Kasumi-1 (cell line): ENCODE measurements at places on chromosomes 16 and 17.

- DNase-seq = peak; percentile 98
Measured at GRCh38 chr17:30104575-30105339, 11.9 kb upstream of the NSRP1 start.

GRCh38 chr16:86524029-86524428, 13.7 kb downstream of the FOXF1 start:
- DNase-seq = no peak

GRCh38 chr16:17358846-17359245, 111.9 kb downstream of the XYLT1 start:
- no peak for DNase-seq

GRCh38 chr17:16214190-16215001, 938 bp downstream of the NCOR1 start:
- no peak for DNase-seq

DNA sequence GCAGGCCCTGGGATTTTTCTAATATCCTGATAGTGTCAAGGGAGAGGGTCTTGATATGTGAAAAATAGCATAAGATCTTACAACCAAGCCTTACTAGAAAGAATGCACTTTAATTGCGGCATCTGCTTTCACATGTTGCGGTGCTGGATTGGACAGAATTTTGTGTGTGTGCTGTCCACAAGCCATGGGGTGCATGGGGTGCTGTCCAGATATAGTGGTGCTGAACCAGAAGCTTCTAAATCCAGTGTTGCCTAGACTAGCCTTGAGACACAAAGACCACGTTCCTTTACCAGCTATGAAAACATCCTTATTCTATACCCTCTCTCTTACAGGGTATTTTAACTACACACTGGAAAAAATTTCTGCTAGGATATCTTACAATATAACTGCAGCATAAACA, 244.0 kb downstream of the TMEM114 start:
- peak; percentile 7 for DNase-seq

- no peak for DNase-seq
Measured at GRCh38 chr16:18800775-18801144, 589 bp downstream of the ARL6IP1 start.

GRCh38 chr17:77877646-77878355, 80.7 kb upstream of the TNRC6C start:
- no peak for DNase-seq

GRCh38 chr17:41403404-41404023, 6.1 kb upstream of the KRT31 start:
- DNase-seq = no peak

DNA sequence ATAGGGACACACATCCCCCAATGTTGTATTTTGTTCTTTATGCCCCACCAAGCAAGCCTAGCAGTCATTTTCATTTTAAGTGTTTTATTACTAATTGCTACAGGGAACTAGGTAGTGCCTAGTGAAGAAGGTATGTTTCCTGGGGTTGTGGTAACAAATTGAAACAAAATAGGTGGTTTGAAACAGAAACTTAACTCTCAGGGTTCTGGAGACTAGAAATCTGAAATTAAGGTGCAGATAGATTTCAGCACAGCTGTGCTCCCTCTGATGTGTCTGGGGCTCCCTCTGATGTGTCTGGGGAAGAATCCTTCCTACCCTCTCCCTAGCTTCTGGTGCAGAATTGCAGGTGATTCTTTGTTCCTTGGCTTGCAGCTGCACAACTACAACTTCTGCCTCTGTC, 390.1 kb downstream of the ZFHX3 start:
- no peak for DNase-seq

DNA sequence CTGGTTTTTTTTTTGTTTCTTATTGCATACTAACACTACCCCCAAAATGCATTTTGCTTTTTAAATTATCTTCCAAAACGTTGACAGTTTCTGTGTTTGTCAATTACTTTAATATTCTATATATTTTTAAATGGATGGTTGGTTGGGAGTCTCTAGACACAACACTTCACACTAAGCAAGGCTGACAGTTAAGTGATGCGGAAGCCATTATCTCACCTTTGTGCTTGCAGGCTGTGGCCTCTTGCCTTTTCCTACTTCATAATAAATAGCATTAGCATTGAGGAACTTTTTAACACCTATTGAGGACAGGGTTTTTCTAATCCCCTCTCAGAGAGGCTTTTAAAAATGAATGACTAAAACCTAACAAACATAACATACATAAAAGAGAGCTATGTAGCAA, 280.8 kb upstream of the TBX2 start:
- DNase-seq = no peak

DNA sequence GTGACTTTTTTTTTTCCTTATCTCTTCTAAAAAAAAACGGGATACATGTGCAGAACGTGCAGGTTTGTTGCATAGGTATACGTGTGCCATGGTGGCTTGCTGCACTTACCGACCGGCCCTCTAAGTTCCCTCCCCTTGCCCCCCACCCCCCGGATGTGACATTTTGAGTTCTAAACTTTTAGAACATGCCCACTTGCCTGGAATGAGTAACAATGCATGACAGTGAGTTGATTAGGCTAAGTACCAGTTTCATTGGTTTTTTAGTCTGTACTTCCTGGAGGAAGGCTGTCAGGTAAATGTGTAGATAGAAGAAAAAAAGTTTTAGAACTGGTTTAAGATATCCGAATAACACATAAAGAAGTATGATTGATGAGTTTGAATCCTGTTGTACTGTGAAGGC, 4.0 kb downstream of the BPTF start:
- no peak for DNase-seq

DNA sequence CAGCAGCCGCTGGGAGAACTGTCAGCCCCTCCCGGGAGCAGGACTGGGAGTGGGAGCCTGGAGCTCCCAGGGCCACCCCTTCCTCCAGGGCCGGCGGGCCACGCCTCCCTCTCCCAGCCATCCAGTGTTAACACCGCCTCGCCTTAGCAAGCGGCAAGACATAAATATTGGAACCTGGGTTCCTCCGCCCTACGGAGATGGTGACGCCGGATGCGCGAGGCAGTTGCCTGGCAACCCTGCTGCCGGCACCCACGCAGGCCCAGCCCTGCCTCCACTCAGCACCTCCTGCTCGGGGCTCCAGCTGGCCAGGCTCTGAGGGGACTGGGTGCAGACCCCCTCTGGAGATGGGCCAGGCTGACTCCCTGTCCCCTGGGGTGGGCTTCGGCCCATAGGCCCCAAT, 27.4 kb upstream of the CACNA1H start:
- no peak for DNase-seq

DNA sequence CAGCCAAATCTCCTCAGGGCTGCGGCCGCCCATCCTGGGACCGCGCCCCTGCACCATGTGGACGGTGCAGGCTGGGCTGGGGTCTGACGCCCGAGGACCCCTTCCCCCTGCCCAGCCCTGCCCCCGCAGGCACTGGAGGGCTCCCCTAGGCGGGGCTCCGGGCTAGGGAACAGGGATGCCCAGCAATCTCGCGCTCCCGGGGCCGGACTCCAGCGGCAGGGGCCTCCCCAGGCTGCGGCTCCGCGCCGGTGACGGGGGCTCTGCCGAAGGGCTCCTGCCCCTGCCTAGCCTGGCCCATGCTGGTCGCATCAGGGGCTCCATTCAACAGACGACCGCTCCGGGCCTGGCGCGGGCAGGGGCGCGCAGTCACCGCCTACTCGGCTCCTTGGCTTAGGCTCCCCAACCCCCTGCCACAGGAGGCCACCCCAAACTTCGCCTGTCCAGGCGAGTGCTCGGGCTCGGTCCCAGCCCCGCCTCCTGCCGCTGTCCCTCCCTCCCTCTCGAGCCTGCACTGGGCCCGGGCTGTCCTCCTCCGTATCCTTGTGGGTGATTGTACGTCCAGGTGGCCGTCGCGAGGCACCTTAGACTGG, 27.4 kb upstream of the ADORA2B start:
- no peak for DNase-seq

GRCh38 chr16:70651524-70651923, 5.2 kb downstream of the IL34 start:
- no peak for DNase-seq

DNA sequence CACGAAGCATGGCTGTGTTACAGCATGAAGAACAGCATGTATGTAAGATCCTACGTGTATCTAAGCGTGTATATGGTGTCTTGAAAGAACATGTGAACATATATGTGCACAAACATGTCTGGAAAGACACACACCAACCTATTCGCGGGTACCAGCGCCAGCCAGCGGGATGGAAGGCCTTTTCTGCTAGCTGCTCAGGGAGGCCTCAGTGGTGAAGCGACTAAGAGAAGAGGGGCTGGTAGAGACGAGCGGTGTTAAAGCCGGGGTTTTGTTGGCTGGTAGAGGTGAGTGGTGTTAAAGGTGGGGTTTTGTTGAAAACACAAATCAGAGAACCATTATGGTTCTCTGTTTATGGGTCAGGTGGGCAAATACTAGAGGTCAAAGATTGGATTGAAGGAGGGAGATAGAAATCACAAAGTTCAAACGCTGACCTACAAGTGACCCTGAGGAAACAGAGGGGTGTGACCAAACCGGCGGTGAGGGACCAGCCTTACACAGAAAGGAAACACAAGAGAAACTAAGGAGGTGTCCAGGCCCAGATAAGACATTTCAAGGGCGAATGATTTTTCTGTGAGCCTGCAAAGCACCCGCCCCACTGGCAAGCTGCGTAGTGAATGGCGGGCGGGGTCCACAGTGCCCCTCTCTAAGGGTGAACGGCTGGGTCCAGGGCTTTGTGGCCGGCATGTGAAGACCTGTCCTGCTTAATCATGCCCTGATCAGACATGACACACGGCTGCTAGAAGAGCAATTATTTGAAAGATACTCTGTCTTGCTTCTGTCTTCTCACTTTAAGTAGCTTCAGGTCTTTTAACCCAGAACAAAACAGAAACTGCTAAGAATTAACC, 8.1 kb downstream of the ZCCHC14 start:
- no peak for DNase-seq

DNA sequence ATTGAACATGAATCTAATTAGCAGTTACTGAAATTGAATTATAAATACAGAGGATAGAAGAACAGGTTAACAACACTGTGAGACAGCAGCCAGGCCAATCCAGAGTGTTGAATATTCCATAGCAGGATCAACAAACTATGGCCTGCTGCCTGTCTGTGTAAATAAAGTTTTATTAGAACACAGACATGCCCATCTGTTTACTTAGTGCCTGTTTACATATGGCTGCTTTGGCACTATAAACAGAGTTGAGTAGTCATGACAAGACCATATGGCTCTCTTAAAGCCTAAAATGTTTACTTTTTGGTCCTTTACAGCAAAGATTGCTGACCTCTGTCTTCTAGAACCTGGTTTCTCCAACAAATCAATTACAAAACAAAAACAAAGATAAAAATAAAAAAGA, 115.4 kb upstream of the CDC42EP4 start:
- DNase-seq = no peak

- peak; percentile 90 for DNase-seq
Measured at GRCh38 chr17:75601057-75601987, 13.7 kb downstream of the MYO15B start.

GRCh38 chr17:17119533-17119932, 77.3 kb downstream of the MPRIP start:
- peak; percentile 35 for DNase-seq

- no peak for DNase-seq
Measured at GRCh38 chr17:19958023-19958422, 19.6 kb downstream of the AKAP10 start.

DNA sequence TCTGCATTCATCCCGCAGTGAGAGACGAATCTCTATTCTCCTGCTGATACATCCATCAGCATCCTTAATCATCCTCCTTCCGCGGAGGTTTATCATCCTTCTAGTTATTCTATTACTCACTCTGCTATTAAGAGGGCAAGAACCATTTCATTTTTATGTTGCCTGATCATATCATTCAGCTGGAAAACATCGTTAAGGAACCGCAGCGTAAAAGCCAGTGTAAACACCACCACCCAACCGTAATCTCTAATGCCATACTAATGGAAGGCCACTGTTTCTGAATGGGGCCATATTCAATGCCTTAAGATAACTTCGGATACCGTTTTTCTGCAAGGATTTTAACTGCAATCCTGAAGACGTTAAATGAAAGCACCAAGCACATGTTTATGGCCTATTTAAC, 36.7 kb upstream of the ERCC4 start:
- no peak for DNase-seq

- DNase-seq = peak; percentile 5
Measured at GRCh38 chr17:16352303-16352666, 984 bp downstream of the CENPV start.

DNA sequence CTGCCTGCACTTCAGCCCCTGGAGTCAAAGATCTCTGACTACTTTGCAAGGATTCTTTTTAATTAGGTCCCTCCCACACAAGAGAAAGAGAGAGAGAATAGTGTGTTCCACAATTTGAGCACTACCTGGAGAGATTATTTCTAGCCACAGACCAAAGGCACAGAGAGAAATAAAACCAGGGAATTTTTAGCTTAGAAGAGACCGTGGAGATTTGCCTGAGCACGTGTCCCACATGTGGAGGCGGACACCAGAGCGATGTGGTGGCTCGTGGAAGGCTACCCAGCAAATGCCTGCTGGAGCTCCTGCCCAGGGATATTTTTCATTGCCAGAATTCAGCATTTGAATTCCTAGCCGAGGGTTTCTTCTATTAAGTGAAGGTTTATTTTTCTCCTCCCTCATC, 50.6 kb downstream of the MGAT5B start:
- no peak for DNase-seq

- DNase-seq = no peak
Measured at GRCh38 chr16:48433116-48433849, 48.1 kb upstream of the SIAH1 start.

GRCh38 chr16:50244504-50245416, 21.6 kb upstream of the ADCY7 start:
- DNase-seq = no peak

DNA sequence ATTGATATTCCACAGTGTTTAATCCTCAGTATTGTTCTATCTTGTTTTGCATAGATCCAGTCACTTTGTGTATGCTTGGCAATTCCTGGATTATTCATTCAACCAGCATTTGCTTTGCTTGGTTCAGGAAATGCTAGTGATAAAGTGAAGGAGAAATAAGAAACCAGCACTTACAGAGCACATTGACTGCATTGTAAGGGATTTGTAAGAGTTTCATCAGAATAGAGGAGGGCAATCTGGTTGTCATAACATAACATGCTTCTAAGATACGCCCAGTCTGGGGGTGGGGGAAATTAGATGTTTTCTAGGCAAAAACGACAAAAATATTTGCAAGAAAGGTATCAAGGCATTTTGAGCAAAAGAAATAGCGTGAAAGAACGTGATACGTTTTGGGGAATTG, 40.4 kb downstream of the TNRC6A start:
- no peak for DNase-seq

- no peak for DNase-seq
Measured at GRCh38 chr17:35018814-35019213, 38.5 kb downstream of the LIG3 start.

DNA sequence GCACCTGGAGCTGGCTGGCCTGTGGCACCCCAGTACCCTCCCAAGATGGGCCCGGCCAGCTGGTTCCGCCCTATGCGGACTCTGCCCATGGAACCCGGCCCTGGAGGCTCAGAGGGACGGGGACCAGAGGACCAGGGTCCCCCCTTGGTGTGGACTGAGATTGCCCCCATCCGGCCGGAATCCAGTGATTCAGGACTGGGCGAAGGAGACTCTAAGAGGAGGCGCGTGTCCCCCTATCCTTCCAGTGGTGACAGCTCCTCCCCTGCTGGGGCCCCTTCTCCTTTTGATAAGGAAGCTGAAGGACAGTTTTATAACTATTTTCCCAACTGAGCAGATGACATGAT, 12.0 kb downstream of the TBX21 start:
- no peak for DNase-seq
